ENCODE measurements at places on chromosomes 4 and X.

GRCh38 chr4:18167831-18168230, 146.3 kb upstream of the LCORL start:
- DNase-seq = no peak

- no peak for DNase-seq
These were observed 1012.7 kb upstream of the ADGRL3 start for GRCh38 chr4:60187428-60187827.

DNA sequence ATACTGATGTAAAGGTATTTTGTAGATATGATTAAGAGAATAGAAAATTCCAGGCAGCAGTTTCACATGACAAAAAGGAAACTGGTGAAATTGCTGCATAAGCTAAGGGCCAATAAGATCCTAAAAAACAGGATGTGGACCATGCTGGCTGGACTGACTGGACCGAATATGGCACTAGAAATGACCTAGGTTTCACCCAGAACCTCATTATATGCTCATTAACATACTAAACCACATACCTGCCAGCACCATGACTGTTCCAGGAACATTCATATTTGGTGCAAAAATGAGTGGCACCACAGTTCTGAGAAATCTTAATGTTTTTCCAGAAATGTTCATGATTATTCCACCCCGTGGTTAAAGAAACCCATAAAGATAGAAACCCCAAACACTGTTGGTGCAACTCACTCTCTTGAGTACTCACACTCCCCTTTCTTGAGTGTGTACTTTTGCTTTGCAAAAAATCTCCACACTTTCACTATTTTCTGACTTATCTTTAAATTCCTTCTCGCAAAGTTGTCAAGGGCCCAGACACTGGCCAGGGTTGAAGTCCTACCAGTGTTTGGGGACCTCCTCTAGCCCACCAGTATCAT, 74.0 kb downstream of the FANCB start:
- DNase-seq = no peak

DNA sequence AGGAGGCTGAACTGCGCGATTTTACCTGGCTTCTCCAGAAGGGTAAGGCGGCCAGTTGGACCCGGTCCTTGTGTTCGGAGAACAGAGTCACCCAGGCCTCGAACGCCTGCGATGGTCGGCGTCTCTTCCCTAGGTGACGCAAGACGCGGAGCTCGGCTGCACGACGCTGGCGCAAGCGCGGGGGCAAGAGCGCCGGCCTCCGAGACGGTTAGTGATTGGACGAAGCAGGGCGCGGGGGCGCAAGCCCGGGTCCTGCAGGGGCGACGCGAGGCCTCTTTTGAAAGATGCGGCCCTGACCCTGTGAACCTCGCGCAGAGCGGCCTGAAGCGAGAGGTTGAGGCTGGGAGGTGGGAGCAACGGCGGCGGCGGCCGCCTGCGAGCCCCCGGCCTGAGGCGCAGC, 428 bp downstream of the ADAD1 start:
- no peak for DNase-seq

DNA sequence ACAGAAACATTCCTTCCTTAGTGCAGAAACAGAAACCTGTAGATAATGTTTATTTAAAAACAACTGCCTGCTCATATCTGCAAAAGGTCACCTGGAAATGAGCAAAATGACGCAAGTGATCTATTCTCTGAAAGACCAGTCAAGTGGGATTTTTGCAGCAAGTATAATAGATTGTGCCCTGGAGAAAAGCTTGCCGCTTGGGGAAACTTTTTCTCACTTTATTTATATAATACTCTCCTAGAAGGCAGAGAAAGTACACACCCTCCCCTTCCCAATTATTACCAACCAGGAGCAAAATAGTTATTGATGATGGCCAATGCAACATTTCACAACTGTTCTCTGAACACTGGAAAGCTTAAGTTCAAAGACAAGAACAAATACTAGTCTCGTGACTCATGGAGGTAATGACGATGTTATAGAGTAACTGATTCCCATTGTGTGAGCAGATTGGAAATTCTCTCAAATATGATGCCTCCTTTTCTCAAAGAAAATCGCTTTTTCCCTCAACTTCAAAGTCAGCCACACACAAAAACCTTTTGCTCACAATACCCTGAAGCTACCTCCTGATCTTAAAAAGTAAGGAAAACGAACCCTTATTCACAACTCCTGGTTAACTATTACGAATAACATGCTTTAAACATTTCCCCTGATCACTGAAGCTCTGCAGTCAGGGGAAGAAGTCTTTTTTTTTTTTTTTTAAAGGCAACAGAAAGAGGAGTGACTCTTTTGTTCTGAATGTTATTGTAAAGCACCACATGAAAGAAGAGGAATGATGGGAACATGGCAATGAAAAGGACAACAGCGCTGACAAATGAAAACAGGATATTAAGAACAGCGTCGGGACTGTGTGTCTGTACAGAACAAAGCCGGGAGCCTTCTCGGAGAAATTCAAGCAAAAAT, 41.0 kb downstream of the MID1 start:
- DNase-seq = no peak

- DNase-seq = no peak
These were observed 48.0 kb downstream of the GATB start for GRCh38 chr4:151712777-151713176.

DNA sequence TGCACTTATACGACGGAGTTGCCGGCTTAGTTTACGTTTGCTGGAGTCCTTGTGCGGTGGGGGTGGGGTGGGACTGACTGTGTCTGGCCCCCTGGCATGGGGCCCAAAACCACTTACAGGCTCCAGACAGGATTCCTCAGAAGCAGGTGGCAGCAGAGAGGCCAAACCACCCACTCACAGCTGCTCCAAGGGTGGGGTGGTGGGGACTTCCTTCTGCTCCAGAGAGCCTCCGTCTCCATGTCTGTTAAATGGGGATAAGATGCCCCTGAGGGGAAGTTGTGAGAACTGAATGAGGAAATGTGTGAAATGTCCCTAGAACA, 36.7 kb downstream of the PSAPL1 start:
- no peak for DNase-seq

DNA sequence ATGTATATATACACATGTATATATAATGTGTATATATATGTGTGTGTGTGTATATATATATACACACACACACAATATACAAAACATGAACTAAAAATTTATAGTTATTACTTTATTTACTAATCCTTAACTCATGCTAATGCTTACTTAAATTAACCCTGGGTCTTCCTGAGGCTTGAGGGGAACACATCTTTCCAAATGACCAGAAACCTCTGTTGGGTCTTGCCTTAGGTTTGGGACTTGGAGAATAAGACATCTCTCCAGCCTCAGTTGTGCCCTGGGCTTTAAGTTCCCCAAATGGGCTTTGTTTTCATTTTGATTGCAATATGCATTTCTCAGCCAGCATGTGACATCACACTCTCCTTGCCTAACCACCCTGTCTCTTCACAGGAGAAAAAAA, 7.7 kb downstream of the GEMIN8 start:
- DNase-seq = peak; percentile 59

GRCh38 chrX:68889249-68889648, 60.4 kb downstream of the EFNB1 start:
- DNase-seq = peak; percentile 26

GRCh38 chr4:151851354-151851753, 90.5 kb upstream of the GATB start:
- DNase-seq = no peak

DNA sequence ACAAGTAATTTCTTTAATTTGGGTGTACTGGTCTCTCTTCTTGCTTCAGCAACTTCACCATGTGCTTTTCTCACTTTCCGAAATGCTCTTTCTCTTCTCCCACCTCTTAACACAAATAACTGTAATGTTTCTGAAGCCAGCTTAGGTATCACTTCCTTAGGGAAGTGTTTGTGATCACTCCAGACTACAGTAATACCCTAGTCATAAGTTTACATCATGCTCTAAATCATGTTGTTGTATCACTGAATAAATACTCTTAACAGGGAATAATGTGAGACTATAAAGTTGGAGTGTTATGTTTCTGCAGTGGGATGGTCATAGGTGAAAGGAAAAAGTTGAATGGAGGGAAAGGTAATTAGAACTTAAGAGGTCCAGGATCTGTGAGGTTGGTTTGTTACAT, 712.3 kb downstream of the C4orf33 start:
- DNase-seq = no peak

DNA sequence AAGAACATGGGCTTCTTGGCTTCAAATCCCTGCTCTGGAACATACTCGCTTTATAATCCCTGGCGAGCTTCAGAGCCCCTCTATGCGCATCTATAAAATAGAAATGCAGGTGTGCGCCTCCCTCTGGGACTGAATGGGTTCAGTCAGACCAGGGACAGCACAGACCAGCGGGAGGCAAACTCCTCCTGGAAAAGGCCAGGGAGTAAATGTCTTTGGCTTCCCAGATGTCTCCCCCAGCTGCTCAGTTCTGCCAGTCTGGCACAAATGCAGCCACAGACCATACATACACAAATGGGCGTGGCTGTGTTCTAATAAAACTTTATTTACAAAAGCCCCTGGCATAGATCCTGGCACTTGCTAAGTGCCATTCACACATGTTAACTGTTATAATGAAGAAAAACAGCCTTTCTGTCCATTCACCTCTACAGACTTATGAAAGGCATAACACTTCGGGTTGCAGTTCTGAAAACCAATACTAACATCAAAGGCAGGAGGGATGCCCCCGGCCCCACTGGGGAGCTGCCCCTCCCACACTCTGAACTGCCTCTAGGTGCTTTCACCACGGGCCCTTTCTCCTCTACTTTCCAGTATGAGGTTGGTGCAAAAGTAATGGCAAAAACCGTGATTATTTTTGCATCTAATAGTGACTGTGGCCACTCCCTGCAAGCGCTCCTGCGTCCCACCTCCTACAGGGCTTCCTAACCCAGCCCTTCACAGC, 4.6 kb downstream of the JAKMIP1 start:
- no peak for DNase-seq
